AG09319 (cell line): ENCODE measurements at places on chromosomes 3 and 15.

DNA sequence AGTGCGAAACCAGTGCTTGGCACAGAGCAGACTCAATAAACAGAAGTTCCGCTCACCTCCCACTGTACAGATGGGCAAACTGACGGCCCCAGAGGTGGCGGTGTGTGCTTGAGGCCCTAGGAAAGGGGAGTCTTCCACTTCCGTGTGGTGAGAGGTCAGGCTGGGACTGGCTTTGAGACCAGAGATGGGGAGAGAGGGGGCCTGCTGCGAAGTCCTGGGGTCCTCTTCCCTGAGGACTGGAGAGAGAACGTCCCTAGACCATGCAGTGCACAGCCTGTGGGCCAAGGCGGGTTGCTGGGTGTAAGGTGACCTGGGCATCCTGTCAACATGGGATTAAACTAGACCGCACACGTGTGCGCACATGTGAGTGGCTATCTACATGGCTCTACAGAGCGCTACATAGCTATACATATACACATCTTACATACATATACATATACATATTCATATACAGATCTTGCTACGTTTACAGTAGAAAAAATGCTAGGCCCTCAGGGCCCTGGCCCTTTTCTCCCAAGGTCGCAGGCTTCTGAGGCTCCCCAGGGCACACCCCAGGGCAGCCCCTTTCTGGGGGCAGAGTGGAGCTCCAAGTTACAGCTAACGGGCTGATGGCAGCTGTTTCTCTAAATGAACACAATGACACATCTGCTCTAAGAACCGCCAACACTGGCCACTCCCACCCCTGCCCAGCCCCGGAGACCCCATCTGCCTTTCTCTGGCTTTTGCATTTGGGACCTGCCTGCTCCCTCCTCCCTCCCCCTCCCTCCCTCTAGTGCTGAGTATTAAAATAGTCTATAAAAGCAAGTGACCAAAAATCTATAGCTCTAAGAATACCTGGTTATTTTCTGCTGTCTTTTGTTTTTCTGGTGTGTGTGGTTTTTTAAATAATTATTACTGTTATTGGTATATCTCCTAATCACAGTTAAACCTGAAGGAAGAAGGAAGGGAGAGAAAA, 47.0 kb downstream of the HCN4 start:
- no peak for DNase-seq

GRCh38 chr3:108661699-108662098, 72.2 kb downstream of the DZIP3 start:
- no peak for DNase-seq

DNA sequence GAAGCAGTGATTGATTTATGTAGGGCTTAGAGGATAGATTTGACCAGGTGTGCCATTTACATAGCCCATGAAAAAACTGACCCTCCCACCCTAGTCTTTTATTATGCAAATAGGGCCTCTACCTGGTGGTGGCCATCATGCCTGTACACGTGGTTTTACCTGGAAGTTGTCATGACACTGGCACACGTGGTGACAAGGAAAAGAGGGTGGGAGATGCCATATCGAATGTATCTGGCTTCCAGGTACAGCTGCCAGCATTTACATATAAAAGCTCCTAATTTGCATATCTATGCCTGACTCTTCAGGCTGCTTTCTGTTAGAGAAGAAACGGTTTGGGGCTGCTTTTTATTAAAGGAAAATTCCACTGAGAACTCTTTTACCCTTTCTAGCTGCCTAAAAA, 35.0 kb upstream of the DNAJC13 start:
- no peak for DNase-seq

DNA sequence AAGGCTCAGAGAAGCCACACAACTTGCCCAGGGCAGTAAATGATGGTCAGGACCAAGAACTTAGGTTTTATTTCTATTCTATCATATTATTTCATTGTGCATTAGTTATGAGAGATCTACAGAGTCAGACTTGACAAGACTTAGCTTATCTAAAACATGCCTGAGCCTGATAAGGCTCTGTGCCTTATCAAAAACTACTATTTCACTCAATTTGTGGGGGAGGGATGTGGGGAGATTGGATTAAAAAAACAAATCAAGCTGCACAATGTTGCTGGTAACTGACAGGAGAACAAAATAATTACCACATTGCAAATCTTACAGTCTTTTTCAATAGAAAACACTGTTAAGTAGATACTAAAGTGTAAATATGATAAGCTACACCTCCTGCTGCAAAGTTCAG, 16.0 kb downstream of the HACD2 start:
- DNase-seq: no peak

GRCh38 chr15:42819786-42820185, 82.9 kb upstream of the CDAN1 start:
- no peak for DNase-seq

- no peak for DNase-seq
These were observed 164.0 kb downstream of the IL20RB start for GRCh38 chr3:137121704-137122314.
